ENCODE measurements at places on chromosomes 13 and 19. TPM values are rescaled to one million over a fixed set of nuclear protein-coding genes. Genes with fewer than 3 reads are reported as not detected.

GRCh38 chr13:33940256-33940655, 122.3 kb downstream of the RFC3 start:
- H3K27me3 ChIP-seq = no peaks in the 10 kb centered on the region
- no peak overlapping the region for H3K4me3 ChIP-seq
- no peaks in the 10 kb centered on the region for H3K36me3 ChIP-seq
- no peak overlapping the region for H3K27ac ChIP-seq
- DNase-seq = no peak

DNA sequence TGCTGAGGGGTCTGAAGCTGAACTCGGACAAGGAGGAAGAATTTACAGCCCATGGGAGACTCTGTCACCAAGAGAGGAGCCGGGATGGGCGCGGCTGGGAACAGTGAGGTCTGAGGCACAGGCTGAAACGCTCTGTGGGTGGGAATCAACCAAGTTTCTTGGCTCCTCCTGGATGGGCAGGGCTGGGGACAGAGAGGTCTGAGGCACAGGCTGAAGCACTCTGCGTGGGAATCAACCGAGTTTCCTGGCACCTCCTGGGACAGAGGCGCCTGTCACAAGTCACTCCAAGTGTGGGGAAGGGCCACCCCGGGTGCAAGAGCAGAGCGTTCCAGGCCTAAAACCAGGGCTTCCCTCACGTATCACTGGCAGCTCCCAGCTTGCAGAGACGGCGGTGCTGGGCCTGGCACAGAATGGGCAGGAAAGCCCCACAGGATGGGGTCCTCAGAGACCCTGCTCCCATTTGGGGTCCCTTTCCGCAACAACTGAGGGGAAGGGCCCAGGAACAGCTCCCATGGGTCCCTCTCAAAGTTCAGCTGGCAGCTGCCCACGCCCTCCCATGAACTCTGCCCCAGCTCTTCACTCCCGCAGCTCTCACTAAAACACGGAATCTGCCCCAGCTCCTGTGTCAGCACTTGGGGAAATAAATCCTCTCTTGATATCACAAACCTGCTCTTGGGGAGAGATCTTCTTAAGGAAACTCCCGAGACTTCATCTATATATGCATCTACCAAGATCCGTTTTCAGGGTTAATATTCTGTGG, 18.5 kb downstream of the AP3D1 start:
- no peak for DNase-seq
- H3K4me1 ChIP-seq = no peaks in the 10 kb centered on the region
- H3K27me3 ChIP-seq = no peaks in the 10 kb centered on the region
- H3K4me3 ChIP-seq = no peak overlapping the region
- H3K27ac ChIP-seq = no peak overlapping the region
- no peaks in the 10 kb centered on the region for H3K36me3 ChIP-seq

GRCh38 chr19:670609-671075, 5.5 kb upstream of the FSTL3 start:
- no peaks in the 10 kb centered on the region for H3K36me3 ChIP-seq
- H3K4me1 ChIP-seq = peaks cover 5% of the 10 kb centered on the region
- peaks cover 6% of the 10 kb centered on the region for H3K27me3 ChIP-seq
- H3K27ac ChIP-seq = no peak overlapping the region
- no peak for DNase-seq

DNA sequence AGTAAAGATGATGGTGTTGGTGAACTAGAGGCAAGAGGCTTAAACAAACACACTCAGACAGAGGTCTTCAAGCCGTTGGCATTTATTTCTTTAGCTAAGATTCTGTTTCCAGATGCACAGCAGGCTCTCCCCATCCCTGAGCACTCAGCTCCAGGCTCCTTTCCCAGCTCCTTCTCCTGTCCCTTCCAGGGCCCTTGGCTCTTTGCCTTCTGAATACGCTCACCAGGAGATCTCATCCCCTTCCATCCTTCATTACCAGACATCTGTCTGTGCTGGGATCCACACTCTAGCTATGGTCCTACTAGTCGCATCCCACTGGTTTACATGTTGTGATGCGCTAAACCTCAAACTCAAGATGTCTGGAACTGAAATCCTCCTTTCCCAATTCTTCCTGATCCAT, 25.3 kb upstream of the DOCK9 start:
- H3K4me3 ChIP-seq = no peak overlapping the region
- no peak for DNase-seq
- peaks cover 34% of the 10 kb centered on the region for H3K4me1 ChIP-seq
- no peak overlapping the region for H3K27ac ChIP-seq
- H3K27me3 ChIP-seq = no peaks in the 10 kb centered on the region

DNA sequence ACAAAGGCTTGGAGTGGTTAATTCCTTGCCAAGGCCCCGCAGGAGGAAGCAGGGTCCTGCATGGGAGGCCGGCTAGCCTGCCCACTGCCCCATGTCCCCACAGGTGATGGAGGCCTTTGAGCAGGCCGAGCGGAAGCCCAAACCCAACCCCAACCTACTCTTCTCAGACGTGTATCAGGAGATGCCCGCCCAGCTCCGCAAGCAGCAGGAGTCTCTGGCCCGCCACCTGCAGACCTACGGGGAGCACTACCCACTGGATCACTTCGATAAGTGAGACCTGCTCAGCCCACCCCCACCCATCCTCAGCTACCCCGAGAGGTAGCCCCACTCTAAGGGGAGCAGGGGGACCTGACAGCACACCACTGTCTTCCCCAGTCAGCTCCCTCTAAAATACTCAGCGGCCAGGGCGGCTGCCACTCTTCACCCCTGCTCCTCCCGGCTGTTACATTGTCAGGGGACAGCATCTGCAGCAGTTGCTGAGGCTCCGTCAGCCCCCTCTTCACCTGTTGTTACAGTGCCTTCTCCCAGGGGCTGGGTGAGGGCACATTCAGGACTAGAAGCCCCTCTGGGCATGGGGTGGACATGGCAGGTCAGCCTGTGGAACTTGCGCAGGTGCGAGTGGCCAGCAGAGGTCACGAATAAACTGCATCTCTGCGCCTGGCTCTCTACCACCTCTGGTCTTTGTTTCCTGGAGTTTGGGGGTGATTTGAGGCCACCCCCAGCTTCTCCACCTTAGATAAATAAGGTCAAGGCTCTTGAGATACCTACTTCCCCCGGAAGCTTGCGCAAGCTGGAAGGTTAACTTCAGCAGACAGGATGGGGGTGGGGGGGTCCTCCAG, 2.6 kb downstream of the B3GNT8 start:
- H3K27ac ChIP-seq = peak overlapping the region; percentile 61
- DNase-seq = no peak
- peaks cover 19% of the 10 kb centered on the region for H3K4me1 ChIP-seq
- peak overlapping the region; percentile 34 for H3K4me3 ChIP-seq
- H3K36me3 ChIP-seq = no peaks in the 10 kb centered on the region

DNA sequence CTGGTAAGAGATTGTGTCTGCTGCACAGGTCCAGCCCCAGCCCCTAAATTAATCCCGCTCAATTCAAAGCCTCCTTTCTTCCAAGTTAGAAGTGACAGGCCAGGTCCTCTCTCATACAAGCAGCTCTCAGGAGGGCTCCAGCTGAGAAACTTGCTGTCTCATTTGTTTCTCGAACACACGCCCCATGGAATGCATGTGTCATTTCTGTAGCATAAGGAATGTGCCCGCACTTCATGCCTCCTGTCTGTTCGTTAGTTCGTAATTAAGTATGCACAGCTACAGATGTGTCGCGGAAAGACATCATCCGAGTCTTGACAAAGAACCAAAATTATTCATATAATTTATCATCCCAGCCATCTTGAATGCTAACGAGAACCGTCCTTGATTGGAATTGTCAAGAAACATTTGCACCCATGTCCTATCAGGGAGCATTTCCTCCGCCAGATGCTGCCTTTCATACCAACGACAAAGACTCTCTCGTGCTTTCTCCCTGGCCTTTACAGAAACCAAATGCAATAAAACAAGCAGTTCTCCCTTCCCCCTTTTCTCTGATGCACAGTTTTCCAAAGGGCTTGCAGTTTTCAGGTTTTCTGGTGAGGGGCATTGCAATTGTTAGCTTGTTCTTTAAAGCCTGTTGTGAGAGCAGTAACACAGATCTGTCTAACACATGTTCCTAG, 133.5 kb downstream of the UQCRFS1 start:
- no peaks in the 10 kb centered on the region for H3K4me1 ChIP-seq
- H3K4me3 ChIP-seq = no peak overlapping the region
- H3K27ac ChIP-seq = no peak overlapping the region
- H3K36me3 ChIP-seq = no peaks in the 10 kb centered on the region

GRCh38 chr13:95620825-95621498, 23.5 kb downstream of the DZIP1 start:
- no peak for DNase-seq
- no peaks in the 10 kb centered on the region for H3K4me1 ChIP-seq
- no peak overlapping the region for H3K4me3 ChIP-seq

DNA sequence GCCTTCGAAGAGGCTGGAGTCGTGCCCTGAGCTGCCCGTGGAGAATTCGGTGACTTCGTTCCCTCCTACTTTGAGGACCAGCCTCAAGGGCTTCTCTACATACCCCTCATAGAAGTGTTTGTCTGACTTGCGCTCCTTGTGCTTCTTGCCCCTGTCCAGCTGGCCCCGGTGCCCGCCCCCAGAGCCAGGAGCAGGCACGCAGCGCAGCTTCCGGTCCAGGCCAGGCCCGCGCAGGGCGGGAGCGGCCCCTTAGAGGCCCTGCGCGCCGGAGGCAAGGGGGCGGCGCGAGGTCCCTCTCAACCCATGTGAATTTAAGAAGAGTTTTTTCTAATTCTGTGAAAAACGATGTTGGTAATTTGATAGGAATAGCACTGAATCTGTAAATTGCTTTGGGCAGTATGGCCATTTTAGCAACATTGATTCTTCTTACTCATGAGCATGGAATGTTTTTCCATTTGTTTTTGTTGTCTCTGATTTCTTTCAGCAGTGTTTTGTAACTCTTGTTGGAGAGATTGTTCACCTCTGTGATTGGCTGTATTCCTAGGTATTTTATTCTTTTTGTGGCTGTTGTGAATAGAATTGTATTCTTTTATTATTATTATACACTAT, 46.9 kb upstream of the SOX21 start:
- H3K4me3 ChIP-seq = no peak overlapping the region
- no peak for DNase-seq
- no peaks in the 10 kb centered on the region for H3K4me1 ChIP-seq
- H3K27me3 ChIP-seq = no peaks in the 10 kb centered on the region

DNA sequence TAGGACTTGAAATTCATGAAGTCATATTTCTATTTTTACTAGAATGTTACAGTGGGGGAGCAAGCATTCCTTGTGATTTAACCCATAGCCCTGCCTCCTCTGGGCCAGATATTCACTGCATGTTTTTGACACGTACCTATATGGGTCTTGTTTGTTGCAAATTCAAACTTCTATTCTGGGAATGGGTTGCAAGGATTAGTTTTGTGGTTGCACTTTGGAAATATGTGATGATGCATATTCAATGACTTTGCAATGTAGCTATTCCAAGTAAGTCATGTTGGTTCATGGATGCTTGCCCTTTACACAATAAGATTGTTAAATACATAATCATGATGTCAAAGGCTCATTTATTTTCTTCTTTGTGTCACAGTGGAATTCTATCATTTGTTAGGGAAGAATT, 440.8 kb downstream of the TDRD3 start:
- no peak overlapping the region for H3K27ac ChIP-seq
- H3K4me3 ChIP-seq = no peak overlapping the region
- H3K36me3 ChIP-seq = no peaks in the 10 kb centered on the region

DNA sequence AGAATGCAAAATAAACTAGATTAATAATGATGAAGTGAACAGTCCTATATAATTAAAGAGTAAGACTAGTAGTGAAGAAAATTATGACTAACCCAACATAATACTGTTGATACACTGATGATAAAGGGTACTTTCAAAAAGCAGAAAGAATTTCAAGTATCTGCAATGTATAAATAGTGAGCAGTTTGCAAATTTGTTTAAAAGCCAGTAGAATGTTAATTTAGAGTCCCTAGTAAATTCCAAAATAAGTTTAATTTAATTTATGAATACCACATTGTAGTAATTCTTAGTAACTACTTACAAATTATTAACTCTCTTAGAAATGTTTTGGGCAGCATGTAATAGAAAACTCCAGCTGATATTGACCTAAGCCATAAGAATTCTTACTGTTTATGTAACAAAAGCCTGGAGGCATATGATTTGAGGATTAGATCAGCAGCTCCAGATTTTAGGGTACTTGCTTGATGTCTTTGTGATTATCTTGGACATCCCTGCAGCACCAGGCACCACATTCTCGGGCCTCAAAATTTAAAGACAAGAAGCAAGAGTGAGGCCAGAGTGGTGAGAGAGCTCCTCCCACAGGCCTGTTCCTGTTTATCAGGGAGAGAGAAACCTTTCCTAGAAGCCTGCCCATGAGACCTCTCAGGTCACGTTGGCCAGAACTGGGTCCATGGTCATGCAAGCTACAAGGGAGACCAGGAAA, 67.6 kb upstream of the TDRD3 start:
- H3K27ac ChIP-seq = no peak overlapping the region
- H3K4me3 ChIP-seq = no peak overlapping the region
- DNase-seq = no peak

- peaks cover 17% of the 10 kb centered on the region for H3K36me3 ChIP-seq
- no peak overlapping the region for H3K27ac ChIP-seq
- H3K27me3 ChIP-seq = peaks cover 10% of the 10 kb centered on the region
- no peak for DNase-seq
Measured at GRCh38 chr13:26624572-26624971, 67.1 kb downstream of the WASF3 start.

DNA sequence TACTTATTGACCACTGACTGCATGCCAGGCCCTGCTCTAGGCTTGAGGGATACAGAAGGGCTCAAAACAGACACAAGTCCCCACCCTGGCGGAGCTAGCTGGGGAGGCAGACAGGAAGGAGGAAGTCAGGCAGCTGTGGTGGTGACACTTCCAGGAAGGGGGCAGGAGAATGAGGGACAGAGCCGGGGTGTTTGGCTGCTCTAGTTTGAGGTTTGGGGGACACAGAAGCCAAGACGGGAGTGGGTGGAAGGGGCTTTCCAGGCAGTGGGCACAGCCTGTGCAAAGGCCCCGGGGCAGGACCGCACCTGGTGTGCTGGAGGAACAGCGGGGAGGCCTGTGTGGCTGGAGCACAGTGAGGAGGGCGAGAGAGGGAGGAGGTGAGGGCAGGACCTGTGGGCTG, 4.0 kb downstream of the MRPL54 start:
- H3K4me3 ChIP-seq = peak overlapping the region; percentile 78
- peak overlapping the region; percentile 92 for H3K27ac ChIP-seq
- H3K27me3 ChIP-seq = no peaks in the 10 kb centered on the region
- DNase-seq = no peak

- H3K27ac ChIP-seq = no peak overlapping the region
- no peak overlapping the region for H3K4me3 ChIP-seq
- no peak for DNase-seq
- no peaks in the 10 kb centered on the region for H3K4me1 ChIP-seq
- peaks cover 17% of the 10 kb centered on the region for H3K27me3 ChIP-seq
Measured at GRCh38 chr13:20247403-20247802, 15.3 kb upstream of the GJB6 start.

The MYO16 gene
- not detected for total RNA-seq

The DIAPH3 gene
- total RNA-seq = 27.8 TPM

The IRGC gene
- not detected for total RNA-seq

The IZUMO2 gene
- total RNA-seq = not detected

The GFY gene
- total RNA-seq = not detected

The FOSB gene
- 16.3 TPM for total RNA-seq

The RYR1 gene
- 0.22 TPM for total RNA-seq

The CACNG6 gene
- 0.53 TPM for total RNA-seq
